Hematopoietic multipotent progenitor cell treated with erythropoietin and hydrocortisone succinate and interleukin-3 and kit ligand, for 4 days (in vitro differentiated cells): ENCODE measurements at places on chromosomes 2 and 18.

GRCh38 chr2:61405813-61406212 lies 65.1 kb downstream of the USP34 start:
- no peak for DNase-seq

DNA sequence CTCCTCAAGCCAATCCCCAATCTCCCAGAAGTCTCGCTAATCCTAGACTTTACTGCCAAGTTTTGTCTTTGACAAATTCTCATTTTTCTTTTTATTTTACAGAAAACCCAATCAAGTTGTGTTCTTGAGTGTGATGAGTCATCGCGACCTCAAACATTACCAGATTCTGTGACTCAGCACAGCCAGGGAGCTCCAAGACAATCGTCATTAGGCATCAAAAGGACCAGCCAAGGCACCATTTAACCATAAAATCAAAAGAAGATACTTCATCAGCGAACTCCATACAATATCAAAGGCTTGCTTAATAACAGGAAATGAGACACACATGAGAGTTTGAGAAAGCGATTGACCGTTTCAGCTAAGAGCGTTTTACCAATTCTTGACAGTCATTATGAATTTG lies 146.2 kb upstream of the AGAP1 start:
- DNase-seq, result no peak

DNA sequence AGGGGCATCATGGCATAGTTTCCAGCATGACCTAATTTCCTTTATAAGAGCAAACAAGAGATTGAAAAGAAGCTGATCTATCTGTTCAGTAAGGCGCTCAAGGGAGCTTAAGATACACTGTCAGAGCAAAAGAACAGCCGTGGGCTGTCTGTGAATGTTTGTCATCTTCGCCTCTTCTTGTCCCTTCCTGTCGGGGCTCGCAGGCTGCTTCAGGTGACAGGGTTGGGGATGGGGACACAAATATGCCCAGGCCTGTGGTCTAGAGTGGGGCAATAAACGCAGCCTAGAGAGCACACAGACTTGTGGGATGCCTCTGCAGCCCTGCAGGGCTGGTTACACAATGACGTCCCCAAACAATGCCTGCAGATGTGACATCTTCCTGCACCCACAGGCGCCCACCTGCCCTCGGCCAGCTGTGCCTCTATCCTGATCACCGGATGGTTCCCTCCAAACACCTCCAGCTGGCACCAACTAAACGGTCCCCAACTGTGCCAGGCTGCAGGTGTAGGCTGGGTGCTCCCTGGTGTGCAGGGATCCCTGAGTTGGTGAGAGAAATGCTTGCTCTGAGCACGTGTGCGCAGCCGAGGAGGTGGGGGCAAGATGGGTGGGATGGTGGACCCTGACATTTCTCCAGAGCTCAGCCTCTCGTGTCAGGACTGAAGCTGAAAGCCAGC lies 72.8 kb downstream of the EDAR start:
- peak; percentile 3 for DNase-seq

GRCh38 chr18:76169733-76170132 lies 325.3 kb downstream of the ZNF516 start:
- no peak for DNase-seq

GRCh38 chr2:5854797-5855196 lies 162.6 kb downstream of the SOX11 start:
- DNase-seq, result no peak

GRCh38 chr18:54247511-54248175 lies 21.7 kb upstream of the POLI start:
- no peak for DNase-seq
